Stimulated activated CD4-positive, alpha-beta T cell treated with anti-CD3 and anti-CD28 coated beads, Interleukin-1b, Interleukin-23, amount 100 ng/mL, for 4 hours (primary cell): ENCODE measurements at places on chromosomes 12 and 14.

DNA sequence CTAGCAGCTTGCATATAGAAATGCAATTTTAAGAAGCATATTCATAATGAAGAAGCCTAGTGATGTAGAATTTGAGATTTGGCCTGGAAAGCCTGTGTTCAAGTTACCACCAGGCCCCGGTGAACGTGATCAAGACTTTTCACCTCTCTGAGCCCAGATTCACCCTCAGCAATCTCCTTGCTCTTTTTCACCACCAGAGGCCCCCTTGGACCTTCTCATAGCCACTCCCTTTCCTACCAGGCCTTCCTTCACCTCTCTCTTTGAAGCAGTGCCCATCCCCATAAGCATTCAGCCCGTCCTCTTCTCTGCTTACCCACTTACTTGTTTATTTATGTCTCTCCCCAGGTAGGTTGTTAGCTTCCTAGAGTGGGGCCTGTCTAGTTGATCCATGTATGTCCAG is 1280.9 kb downstream of the AACS start:
- no peak for DNase-seq

DNA sequence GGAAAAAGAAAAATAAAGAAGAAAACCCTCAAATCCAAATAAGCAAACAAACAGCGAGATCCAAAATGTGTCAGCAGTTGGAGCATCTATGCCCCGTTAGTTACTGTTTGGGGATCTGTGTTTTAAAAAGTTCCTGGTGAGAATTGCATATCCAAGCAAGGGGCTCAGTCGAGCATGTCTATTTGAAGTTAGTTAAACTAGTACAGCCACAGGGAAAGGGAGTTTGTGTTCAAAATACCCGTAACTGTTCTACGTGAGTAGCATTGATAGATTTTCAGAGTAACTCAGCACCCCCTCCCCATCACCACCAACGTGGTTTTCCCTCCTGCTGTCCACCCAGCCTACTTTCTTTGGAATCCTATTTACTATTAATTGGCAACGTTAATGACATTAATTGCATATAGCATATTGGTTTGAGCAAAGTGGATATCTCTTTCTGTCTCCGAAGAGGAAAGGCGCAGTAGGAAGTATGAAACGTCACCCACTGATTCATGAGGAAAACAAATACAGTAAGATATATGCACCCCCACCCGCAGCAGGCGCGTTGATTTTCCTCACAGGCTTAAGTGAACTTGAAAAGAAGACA is 1.5 kb downstream of the NPAS3 start:
- DNase-seq = no peak

DNA sequence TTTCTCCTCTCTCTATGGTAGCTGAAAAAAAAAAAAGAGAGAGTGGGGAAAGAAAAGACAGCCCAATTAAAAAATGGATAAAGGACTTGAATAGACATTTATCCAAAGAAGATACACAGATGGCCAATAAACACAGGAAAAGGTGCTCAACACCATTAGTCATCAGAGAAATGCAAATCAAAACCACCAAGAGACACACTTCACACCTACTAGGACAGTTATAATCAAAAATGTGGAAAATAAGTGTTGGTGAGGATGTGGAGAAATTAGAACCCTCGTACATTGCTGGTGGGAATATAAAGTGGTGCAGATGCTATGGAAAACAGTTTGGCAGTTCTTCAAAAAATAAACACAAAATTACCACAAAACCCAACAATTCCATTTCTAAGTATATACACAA is 172.4 kb upstream of the GRIN2B start:
- no peak for DNase-seq

DNA sequence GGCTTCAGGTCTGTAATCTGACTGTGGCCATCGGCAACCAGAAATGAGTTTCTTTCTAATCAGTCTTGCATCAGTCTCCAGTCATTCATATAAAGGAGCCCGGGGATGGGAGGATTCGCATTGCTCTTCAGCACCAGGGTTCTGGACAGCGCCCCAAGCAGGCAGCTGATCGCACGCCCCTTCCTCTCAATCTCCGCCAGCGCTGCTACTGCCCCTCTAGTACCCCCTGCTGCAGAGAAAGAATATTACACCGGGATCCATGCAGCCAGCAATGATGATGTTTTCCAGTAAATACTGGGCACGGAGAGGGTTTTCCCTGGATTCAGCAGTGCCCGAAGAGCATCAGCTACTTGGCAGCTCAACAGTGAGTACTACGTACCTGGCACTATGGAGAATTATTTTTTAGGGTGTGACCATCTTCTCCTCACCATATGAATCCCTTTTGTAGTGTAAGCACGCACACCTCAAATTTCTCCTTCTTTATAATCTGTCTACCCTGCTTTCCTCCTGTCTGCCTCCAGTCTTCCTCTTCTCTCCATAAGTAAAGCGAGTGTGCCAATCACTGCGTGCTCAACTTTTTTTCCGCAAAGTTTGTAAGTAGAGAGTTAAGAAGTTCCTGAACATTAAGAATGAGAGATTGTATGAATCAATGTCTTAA is at the start of gene TPH2:
TSS of gene TPH2 (plus strand) at position 118 of the 658 bp plus-strand sequence. CDS start at position 260, 142 bp downstream.
- no peak for DNase-seq

GRCh38 chr12:122947352-122947792 is 18.9 kb downstream of the ABCB9 start:
- no peak for DNase-seq

GRCh38 chr12:88450136-88450535 is 130.1 kb downstream of the KITLG start:
- DNase-seq = no peak

DNA sequence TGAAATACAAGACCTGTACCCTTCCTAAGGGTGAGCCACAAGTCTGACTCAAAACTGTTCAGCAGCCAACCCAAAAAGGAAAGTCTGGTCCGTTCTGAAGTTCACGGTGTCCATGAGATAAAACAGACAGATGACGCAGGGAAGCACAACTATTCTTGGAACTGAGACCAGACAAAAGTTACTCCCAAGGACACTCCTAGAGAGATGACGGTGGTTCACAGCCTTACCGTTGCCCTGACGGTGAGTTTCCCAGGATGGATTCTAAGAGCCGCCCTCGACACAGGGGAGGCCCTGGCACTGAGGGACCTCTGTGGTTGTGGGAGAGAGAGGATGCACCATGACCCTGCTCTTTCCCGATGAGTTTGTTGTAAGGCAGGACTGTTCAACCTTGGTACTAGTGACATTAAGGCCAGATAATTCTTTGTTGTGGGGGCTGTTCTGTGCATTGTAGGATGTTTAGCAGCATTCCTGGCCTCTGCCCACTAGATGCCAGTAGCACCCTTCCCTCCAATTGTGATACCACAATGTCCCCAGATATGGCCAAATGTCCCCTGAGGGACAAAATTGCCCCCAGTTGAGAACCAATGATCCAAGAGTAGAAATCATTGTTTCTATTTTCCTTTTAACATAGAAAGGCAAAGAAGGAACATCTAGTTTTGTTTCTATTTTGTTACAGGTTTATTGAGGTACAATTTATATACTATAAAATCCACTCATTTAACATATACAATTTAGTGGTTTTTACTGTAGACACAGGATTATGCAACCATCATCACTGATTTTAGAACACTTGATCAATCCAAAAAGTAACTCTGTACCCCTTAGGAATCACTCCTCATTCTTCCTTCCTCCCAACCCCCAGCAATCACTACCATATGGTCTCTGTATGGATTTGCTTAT is 23.0 kb downstream of the OR10P1 start:
- DNase-seq = no peak

- DNase-seq = no peak
Measured at GRCh38 chr12:45909041-45909713, 81.2 kb downstream of the SCAF11 start.

GRCh38 chr12:110699591-110700445 is 10.9 kb upstream of the HVCN1 start:
- no peak for DNase-seq

- DNase-seq = no peak
Measured at GRCh38 chr14:65377576-65377975, 35.0 kb upstream of the FUT8 start.

DNA sequence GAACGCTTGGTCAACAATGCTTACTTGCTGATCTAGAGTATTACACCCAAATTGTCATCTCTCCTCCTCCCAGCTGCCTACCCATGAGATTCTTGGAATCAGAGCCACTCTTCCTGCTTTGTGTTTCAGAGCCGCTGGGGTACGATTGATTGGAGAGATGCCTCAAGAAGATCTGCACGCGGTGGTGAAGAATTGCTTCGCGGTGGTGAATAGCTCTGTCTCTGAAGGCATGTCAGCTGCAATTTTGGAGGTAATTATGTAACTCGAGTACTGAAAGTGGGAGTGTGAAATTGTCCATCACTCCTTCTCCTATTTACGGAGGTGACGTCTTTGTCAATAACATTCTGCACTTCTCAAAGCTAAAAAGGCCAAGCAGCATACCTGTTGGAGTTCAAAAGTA is 93.9 kb downstream of the GLT1D1 start:
- DNase-seq = no peak

- no peak for DNase-seq
Measured at GRCh38 chr14:53619691-53620231, 336.9 kb downstream of the BMP4 start.

- DNase-seq = no peak
Measured at GRCh38 chr14:77909911-77910310, 110.0 kb downstream of the ADCK1 start.

DNA sequence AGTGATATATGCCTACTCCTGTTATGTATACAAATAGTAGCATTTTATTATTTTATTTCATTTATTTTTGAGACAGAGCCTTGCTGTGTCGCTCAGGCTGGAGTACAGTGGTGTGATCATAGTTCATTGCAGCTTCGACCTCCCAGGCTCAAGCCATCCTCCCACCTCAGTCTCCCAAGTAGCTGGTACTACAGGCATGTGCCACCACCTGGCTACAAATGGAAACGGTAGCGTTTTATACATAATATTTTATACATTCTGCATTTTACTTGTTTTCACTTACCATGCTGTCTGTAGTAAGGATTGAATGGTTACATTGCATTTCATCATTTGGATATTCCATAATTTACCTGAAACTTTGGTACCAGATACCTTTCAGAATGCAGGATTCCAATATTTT is 14.1 kb downstream of the C1R start:
- DNase-seq = no peak

- DNase-seq = no peak
Measured at GRCh38 chr14:39025810-39026627, 77.0 kb downstream of the SEC23A start.

GRCh38 chr14:61764342-61765122 is 2.3 kb downstream of the SNAPC1 start:
- no peak for DNase-seq

DNA sequence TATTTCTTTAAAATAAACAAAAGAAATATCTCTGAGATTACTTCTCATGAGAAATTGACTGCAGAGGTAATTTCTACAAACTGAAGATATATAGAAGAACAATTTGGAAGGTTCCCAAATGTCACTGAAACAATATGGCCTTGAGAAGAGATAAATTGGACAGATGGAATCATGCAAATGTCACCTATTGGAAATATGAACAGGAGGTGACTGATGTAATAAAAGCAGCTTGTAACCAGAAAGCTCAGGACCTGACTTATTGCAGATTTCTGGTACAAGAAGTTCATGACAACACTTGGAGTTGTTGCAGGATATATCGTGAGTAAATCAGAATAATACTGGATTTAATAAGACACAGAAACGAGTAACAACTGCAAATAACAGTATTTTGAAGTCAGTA is 93.3 kb upstream of the TRHDE start:
- DNase-seq = no peak

DNA sequence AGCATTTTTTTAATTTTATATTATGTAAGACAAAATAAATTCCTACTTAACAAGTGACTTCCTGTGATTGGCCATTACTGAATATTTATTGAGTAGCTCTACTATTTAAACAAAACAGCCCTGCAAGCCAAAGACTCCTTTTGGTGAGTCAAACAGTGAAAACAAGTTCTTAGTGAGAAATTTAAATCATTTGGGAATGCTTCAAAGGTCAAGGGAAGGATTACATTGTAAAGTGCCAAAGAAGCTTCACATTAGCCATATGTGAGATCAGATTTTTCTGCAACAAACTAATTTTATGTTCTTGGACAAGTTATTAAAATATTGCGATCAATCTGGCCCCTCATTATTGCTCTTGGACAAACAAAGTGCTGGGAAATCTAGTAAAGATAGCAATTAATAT is 795.4 kb upstream of the MGAT4C start:
- DNase-seq = no peak

DNA sequence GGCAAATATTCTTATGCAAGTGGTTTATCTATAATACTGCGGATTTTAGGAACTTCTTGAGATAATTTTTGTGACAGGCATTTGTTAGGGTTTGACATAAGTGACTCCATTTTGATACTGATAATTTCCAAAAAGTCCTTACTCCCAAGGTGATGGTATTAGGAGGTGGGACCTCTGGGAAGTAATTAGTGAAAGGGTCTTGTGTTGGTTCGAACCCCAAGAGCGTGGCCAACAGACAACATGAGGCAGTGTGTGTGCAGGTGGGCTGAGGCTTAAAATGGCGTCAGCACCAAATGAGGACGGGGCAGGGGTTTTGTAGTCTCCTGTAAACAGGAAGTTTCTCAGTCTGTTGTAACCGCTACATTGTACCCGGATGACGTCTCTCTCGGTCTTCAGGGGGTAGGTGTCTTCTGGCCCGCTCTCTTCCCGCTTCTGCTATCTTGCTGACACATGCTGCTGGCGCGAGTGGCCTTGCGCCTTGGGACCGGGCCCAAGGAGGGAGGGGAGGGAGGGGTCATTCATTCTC is 1.7 kb upstream of the C12orf43 start:
- no peak for DNase-seq

DNA sequence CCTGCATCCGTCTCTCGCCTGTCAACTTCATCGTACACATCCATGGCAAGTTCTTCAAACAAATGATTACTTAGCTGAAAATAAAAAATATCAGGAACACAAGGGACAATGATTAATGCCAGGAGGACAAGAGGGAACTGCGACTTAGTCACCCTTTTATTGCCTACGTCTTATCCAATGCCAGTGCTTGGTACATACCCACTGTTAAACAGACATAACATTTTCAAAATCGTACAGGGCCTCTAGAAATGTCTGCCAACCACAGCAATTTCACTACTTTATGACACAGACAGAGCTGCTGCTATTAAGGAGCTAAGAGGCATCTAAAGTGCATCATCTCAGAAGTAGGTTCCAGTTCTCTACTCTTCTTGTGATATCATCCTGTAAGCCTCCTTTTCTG is 34.6 kb downstream of the GIT2 start:
- no peak for DNase-seq

GRCh38 chr14:51185754-51186153 is 54.3 kb upstream of the TMX1 start:
- no peak for DNase-seq

DNA sequence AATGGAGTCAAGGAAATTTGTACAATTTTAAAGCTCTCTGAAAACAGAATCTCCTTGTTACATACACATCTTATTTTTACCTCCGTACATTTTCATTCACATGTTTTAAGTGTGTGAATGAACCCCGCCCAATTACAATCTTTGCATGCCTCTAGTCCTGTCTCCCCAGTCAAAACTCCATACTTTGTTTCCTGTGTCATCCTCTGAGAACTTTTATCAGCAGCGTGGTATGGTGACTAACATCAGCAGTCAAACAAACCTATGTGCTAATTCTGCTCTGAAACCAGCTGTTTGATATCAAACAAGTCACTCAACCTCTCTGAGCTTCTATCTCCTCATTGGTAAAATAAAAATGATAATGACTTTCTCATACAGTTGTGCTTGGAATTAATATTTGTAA is 15.8 kb upstream of the ERGIC2 start:
- no peak for DNase-seq
